MV-4-11 (cell line): ENCODE measurements at places on chromosomes 16 and 17.

- DNase-seq: no peak
Observed at GRCh38 chr17:29162082-29162908, 17.9 kb downstream of the MYO18A start.

DNA sequence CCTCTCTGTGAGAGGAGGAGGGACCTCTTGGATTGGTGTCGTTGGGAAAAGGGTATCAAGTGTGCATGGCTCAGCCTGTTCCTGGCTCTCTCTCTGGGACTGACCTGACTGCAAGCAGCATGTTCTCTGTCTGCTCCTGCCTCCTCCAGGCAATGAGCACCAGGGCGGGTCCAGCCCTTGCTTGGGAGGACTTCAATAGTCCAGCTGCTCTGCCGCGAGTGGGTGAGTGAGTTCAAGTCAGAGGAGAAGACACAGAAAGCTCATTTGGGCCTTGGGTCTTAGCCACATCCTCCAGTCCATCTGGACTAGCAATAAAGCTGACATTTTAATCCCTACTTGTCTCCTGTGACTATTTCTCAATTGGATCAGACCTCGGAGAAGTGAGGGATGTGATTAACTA, 25.2 kb upstream of the TNS4 start:
- DNase-seq: peak; percentile 73

DNA sequence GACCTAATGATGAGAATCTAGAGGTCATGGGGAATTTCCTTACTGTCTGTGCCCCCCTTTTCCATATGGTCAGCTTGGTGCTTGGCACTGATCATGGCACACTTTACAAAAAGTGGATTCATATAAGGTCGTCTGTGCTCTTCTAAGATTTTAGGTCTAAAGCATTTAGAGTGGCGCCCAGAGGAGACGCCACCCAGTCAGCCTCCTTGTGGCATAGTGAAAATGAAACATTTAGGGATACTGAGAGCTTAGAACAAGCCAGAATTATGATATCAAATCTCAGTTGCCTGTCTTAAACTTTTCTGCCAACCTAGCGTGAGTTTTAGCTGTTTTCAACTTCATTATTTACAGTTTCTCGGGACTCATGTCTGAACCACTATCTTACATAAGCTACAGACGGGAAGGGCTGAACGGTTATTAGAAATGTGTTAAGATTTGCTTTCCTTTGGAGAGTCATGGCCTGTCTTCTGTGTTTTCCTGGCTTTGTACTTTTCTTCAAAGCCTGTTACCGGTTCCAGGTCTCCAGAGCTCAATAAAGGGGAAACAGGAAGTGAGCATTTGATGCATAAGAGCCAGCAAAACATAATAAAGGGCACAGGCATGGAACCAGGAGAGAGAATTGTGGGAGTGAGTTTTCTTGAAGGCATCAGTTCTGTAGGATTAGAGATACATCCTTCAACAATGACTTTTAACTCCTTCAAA, 13.7 kb downstream of the ZNRF1 start:
- DNase-seq: peak; percentile 38

GRCh38 chr17:63069245-63069644, 103.2 kb downstream of the TANC2 start:
- no peak for DNase-seq

- DNase-seq: no peak
Observed at GRCh38 chr17:10216213-10216938, 18.0 kb upstream of the GAS7 start.

- DNase-seq: no peak
Observed at GRCh38 chr16:63876103-63876502, 1245.8 kb downstream of the CDH11 start.

DNA sequence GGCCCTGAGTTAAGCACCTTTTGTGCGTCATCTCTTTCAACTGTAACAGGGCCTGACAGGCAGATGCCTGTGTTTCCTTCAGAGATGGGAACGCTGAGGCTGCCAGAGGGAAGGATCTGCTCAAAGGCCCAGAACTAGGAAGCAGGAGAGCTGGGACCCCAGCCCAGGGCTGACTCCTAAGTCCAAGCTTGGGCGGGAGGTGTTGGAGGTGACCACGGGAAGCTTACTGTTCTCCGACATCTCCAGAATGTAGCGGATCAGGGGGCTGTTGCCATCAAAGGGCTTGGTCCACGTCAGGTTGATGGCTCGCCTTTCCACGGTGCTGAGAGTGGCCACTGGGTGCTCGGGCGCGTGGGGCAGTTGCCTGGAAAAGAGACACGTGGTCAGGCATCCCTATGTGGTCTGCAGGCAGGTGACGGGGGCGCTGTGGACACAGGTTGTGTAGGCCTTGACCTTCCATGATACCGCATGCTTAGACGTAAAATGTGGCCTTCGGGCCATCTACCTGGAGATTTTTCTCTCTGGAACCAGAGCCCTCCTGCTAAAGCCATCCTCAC, 111.4 kb upstream of the CDC42EP4 start:
- DNase-seq: no peak

DNA sequence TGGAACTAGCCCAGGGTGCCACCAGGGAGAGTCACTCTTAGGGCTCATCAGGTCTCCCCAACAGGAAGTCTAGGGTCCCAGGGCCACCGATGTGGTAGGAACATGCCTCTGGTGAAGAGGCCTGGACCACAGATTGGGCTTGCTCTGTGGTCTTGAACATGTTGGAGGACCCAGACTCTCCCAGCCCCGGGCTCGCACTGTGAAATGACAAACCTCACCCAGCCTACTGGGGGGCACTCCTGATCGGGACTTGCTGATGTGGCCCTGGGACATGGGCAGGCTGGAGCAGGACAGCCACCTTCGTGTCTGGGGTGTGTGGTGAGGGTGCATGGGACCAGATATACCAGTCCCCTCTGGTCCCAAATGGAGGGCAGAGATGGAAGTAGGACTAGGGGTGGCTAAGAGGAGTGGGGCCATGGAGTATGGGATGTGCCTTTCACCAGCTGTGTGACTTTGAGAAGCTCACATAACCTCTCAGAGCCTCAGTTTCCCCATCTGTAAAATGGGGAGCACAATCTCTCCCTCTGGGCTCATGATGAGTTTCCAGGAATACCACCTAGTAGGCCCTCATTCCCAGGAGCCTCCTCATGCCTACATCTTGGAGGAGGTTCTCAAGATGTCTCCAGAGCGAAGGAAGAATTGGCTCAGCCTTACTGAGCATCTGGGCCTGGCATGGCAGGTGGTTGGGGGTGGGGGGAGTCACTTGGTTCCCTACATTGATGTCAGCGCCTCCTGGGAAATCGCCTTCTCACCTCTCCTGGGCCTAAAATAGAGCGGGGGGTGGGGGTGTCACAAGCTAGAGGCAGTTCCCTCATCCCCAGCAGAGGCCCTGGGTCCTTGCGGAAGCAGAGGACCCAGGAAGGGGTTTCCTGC, 1.5 kb upstream of the ADAM11 start:
- no peak for DNase-seq

GRCh38 chr16:55552621-55553020, 13.9 kb upstream of the CAPNS2 start:
- DNase-seq: no peak

DNA sequence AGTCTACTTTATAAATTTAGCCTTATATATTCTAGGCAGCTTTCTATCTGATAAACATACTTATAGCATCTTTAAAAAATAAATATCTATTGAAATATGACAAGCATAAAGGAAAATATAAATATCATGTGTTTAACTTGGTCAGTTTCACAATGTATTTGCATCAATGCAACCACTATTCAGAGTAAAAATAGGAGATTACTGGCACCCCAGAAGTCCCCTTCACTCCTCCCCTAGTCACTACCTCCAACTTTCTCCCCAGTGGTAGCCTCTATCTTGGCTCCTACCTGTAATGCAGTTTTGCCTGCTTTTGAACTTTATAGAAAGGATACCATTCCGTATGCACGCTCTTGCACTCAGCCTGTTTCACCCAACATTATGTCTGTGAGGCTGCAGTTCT, 3.2 kb upstream of the NOD2 start:
- no peak for DNase-seq

DNA sequence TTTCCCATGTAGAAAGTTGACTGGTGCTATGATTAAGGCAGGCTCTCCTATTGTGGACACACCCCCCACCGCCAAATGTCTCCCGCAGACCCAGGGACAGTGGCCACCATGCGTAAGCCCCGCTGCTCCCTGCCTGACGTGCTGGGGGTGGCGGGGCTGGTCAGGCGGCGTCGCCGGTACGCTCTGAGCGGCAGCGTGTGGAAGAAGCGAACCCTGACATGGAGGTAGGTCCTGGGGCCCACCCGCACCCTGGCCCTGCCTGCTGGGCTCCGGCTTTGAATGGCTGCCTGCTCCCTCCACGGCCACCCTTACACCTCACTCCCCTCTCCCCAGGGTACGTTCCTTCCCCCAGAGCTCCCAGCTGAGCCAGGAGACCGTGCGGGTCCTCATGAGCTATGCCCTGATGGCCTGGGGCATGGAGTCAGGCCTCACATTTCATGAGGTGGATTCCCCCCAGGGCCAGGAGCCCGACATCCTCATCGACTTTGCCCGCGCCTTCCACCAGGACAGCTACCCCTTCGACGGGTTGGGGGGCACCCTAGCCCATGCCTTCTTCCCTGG, 3.6 kb downstream of the MMP25 start:
- DNase-seq: no peak

GRCh38 chr17:2238432-2239169, 65.0 kb downstream of the SMG6 start:
- DNase-seq: peak; percentile 22

DNA sequence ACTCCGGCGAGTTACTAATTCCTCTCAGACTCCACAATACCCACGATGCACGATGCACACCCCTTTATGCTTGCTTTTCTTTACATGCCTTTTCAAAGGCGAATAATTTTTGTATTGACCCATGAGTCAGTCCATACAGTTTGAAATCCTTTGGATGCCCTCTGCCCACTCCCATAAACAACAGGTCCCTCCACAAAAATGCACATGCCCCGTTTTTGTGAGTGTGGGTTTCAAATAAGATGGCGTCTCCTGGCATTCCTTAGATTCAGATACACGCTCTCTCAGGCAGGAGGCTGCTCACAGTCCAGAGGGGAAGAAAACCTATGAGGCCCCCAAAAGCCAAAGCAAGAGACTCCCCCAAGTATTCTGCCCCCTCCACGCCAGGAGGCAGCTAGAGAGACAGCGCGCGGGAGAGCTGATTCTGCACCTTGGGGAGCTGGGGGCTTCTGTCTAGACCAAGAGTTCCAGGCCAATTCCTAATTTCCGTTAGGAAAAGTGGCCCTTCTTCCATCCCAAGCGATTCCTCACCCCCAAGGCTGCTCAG, 19.6 kb upstream of the HOXB9 start:
- DNase-seq: no peak

- DNase-seq: peak; percentile 28
Observed at GRCh38 chr16:51762081-51762996, 611.3 kb upstream of the SALL1 start.

DNA sequence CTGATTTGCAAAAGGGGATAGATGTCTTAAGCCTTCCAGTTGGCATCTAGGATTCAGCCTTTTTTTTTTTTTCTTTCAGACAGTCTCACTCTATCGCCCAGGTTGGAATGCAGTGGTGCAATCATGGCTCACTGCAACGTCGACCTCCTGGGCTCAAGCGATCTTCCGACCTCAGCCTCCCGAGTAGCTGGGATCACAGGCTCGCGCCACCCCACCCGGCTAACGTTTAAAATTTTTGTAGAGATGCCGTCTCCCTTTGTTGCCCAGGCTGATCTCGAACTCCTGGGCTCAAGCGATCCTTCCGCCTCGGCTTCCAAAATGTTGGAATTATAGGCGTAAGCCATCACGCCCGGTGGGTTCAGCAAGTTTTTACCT, 571 bp upstream of the CCP110 start:
- DNase-seq: no peak

- DNase-seq: no peak
Observed at GRCh38 chr17:156094-156621, 18.8 kb downstream of the SCGB1C2 start.

DNA sequence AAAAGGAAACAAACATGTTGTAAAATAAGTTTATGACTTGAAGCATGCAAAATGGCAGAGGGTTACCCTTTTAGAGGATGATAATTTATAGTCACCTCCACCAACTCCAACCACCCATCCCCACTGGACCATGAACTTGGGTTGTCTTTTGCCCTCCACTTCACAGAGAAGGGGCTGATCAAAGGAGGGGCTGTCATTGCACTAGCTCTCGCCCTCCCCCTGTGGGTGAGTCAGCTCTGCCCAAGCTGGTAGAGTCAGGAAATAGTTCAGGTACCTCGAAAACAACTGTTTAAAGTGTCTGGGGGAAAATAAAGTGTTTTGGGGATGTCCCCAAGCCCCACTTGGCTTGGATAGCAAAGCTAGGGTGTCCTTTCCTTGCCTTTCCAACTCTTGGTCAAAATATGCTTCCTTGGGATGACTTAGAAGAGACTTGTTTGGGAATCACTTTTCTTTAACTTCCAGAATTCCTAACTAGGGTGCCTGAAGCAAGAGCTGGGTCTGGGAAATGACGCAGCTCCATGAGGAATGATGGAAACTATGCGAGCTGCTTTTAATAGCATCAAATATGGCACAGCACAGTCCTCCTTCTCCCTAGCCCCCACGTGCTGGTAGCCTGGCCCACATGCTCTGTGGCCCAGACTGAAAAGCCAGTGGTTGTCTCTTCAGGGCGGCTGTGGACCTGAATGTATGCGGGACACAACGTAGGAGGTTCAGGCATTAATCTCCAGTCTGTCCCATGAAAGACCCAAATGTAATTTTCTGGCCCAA, 40.7 kb downstream of the TBX4 start:
- no peak for DNase-seq

DNA sequence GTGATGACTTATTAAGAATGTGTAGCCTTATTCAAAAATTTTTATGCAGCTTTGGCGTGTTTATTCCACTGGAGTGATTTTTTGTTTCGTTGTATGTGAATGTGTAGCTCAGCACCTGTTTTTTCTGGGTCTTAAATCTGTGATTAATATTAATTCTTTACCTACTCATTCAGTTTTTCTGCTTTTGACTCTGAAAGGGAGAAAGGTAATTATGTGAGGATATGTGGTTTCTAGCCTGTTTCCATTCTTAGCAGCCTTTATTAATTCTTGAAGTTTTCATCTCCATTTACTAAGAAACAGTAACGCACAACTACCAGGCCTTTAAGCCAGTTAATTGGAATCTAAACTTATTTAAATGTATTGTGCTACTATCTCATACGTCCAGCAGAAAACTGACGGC, 7.0 kb downstream of the HEATR3 start:
- no peak for DNase-seq
